Endodermal cell (in vitro differentiated cells): ENCODE measurements at places on chromosomes 4 and X.

DNA sequence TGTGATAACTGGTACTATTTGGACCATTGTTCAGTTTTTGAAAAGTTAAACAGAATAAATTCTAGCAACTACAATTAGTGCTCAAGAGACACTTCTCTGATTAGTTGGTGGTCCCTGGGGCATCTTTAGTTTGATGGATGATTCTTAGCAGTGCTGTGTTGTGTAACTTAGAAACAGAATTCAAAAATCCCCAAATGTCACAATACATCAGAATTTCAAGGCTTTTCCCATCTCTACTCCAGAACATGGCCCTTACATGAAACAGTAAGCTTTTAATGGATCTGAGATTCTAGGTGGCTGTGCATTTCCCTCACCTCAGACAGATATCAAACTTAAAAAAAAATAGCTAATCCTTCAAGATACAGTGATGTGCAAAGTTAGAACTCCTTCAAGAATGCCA is 104.4 kb upstream of the CXCL13 start:
- DNase-seq, result no peak

DNA sequence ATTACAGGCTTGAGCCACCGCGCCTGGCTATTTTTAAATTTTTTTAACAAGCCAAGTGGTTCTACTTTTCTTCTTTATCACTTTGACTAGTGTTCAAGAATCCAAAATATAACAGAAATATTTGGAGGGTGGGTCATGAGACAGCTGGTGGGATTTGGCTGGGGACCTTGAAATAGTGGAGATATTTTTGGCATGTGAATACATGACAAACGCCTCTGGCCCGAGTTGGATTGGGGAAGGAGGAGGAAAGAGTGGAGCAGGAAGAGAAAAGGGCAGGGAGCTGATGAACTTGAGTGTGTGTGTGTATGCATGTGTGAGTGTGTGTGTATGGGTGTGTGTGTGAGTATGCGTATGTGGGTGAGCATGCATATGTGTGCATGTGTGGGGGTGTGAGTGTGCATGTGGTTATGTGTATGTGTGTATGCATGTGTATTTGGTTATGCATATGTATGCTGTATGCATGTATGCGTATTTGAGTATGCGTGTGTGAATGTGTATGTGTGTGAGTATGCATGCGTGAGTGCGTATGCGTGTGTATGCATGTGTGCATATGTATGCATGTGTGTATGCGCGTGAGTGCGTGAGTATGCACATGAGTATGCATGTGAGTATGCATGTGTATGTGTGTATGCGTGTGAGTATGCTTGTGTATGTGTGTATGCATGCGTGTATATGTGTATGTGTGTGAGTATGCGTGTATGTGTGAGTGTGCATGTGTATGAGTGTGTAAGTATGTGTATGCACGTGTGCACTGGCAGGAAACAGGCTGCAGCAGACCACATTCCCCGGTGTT is 49.6 kb downstream of the JADE1 start:
- no peak for DNase-seq

DNA sequence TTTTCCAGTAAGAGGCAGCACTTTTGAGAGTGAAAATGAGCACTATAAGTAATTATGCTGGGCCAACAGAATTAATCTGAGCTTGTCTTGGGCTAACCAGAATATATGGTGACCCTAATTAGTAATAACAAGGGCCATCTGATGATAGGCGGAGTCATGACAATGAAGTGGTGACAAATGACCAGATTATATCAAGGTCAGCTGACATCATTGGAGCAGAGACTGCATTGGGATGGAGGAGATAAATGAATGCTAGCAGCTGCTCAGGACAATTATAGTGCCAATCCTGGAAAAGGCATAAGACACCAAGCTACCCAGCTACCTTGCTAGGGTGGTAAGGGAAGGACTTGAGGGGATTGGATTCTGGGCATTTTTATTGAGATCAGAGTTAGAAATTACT is 1548.7 kb downstream of the RPA4 start:
- no peak for DNase-seq

DNA sequence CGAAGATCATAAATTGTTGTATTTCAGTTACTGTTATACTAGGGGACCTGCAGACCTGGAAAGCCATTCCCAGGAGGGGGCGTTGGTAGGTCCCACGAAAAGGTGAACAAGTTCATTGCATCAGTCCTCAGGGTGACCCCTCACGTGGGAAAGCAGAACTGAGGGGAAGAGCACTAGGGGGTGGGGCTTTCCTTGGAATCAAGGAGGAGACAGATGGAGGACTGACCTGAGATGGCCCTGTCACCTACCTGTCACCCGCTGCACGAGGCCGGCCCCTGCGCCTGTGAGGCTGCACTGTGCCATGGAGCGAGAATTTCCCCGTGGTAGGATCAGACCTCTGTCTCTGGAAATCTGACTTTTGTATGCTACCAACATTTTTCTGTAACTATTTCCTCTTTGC is 41.8 kb upstream of the CLDN24 start:
- DNase-seq, result peak; percentile 71

DNA sequence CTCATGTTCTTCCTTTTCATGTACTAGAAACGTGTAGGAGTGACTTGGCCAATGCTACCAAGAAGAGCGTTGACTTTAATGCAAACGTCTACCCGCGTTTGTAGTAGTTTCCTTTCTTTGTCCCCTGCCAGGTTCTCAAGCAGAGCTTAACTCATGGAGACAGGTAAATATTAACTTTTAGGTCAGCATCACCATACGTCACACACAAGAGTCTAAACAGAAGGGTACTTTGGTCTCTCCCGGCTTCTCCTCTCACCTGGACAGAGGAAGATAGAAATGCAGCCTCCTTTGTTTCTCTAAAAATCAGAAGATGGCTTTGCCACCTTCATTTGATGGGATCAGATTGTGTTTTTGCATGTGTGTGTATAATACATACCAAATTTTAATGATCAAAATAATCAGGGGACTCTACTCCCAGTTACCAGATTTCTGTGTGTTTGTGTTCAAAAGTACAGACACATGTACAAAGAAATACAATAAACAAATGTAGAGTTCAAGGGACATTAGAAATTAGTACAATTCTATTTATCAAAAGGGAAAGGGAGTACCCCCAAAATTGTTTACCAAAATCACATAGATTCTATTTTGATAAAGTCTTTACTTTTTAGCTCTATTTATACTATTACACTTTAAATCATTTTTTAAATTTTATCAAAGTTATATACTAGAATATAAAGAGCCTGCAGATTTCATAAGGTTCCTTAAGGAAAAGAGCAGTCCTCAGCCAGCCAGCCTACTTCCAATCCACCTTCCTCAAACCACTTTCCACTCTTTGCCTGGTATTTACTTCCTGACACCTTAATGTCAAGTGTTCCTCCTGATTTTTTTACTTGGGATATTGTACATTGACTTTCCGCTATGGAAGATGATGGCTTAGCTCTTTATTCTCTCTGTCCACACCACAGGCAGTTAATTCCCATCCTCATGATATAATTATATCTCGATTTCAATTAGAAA is 195.5 kb downstream of the RELL1 start:
- DNase-seq, result no peak

- DNase-seq, result no peak
These were observed 120.5 kb downstream of the HS6ST2 start for GRCh38 chrX:132837967-132838366.

DNA sequence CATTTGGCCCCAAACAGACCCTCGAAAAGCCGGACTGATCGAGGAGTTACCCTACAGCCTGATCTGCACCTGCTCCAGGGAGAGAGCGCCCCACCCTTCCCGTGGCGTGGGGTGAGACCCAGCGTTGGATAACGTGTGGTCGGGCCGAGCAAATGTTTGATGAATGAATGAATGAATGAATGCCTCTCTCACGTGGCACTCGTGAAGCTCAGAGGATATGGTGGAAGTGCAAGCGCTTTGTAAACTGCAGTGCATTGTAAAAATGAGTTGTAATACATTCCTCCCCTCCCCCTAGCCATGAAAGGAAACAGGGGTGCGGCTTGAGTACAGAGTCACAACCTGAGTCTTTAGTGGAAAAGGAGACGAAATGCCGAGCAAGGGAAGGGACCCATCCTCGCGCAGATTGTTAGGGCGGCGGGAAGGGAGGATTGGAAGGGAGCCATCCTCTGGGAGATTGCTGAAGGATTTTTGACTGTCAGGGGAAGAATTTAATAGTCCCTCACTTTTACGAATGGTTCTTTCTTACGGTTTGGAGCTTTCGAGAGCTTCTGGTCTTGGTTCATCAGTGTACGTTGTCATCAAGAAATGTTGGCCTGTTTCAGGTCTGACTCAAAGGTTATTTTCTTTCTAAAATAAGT is 772 bp upstream of the FBXW7 start:
- no peak for DNase-seq
